Dorsolateral prefrontal cortex (tissue), 122 donors: ENCODE measurements at places on chromosomes 16 and 17. TPM values are rescaled to one million over a fixed set of nuclear protein-coding genes. Genes with fewer than 3 reads are reported as not detected.
A peak's percentile ranks its signal among the peaks of the same experiment; 100 is the strongest.

Gene USH1G
- total RNA-seq, result not detected

Gene CD300H
- total RNA-seq, result not detected

Gene ADAP2
- total RNA-seq, result 14.4 TPM

- DNase-seq, result no peak
These were observed 45.0 kb upstream of the NACA2 start for GRCh38 chr17:61635913-61636432.

Gene KRTAP16-1
- not detected for total RNA-seq

Gene SPEM3
- not detected for total RNA-seq

DNA sequence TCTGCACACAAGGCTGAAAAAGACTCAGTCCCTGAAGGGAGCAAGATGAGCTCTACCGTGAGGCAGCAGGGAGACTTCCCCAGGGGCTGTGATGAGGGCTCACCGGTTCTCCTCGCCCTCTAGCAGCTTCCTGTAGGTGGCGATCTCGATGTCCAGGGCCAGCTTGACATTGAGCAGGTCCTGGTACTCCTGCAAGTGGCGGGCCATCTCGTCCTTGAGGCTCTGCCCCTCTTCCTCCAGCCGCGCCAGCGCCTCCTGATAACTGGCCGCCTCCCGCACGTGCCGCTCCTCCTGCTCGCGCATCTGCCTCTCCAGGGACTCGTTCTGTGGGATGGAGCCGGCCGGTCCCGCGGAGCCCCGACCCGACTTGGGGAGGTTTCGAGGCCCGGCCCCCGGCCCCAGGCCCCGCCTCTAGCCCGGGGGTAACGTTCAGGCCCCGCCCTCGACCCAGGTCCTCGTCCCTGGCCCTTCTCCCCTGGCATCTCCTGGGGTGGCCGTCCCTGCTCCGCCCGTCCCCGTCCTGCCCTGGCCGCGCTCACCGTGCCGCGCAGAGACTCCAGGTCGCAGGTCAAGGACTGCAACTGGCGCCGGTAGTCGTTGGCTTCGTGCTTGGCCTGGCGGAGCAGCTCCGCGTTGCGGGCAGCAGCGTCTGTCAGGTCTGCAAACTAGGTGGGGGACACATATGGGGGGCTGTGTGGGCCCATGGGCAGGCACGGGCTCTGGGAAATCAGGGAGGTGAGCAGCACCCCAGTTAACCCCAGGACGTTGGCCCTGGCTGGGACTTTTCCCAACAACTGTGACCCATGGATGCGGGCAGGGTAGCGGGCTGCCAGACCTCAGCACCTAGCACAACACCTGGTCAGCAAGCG is 3.9 kb downstream of the GFAP start:
- DNase-seq, result peak; percentile 46

DNA sequence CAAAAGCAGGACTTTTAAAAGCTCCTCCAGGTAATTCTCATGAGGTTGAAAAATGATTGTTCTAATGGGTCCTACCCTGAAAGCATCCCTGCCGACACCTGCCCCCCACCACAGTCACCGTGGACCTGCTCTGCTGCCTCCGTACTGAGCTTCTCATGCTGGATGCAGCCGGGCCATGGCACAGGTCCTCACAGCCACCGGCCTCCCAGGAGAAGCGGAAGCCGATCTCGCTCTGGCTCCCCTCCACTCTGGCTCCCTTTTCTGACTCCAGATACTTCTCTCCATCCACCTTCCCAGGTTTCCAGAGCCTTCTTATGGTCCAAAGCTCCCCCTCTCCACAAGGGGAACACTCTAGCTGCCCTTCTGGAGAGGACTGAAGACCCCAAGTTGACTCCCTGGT is 10.2 kb downstream of the RPRML start:
- no peak for DNase-seq

DNA sequence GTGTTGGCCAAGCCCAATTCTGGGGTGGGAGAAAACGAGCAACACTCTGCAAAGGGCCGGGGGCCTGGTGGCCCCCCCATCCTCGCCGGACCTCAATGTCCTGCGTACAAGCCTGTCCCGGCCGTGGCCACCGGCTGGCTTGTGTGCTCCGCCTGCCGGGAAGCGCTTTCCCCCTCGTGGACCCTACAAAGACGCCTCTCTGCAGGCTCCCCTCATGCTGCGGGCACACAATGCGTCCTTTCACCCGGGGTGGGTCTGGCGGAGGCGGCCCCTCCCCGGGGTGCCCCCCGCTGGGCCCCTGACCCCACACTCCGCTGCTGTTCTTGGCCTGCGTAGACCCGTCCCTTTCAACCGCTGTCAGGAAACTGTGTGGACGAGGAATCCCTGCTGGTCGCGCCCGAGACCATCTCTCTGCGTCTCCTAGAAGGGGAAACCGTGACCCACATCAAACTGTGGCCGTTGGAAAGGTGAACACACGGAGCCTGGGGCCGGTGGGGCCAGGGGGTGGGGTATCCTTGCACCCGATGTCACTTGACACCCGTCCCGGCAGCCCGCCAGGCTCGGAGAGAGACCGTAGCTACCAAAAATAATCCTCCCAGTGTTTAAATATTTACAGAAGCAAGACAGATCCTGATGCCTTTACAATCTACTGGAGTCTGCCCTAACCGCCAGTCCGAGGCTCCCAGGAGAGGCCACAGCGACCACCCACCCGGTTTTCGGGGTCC is 43.6 kb downstream of the TBC1D16 start:
- no peak for DNase-seq

GRCh38 chr17:61456688-61457225 is 4.5 kb downstream of the TBX4 start:
- DNase-seq, result no peak

Gene MYH13
- total RNA-seq, result 0.12 TPM

- peak; percentile 89 for DNase-seq
These were observed at the start of gene SLC38A10 for GRCh38 chr17:81295031-81295675. TSS of gene SLC38A10 (minus strand) at chr17:81295307. CDS start at chr17:81294921, 386 bp downstream.

Gene FSCN2
- total RNA-seq, result 1.9 TPM

GRCh38 chr17:2262135-2262587 is 41.4 kb downstream of the SMG6 start:
- no peak for DNase-seq

Gene PABPN1L
- total RNA-seq, result not detected

- peak; percentile 47 for DNase-seq
These were observed 350.6 kb downstream of the CDH11 start for GRCh38 chr16:64771273-64771672.

Gene DECR2
- total RNA-seq, result 13.0 TPM

DNA sequence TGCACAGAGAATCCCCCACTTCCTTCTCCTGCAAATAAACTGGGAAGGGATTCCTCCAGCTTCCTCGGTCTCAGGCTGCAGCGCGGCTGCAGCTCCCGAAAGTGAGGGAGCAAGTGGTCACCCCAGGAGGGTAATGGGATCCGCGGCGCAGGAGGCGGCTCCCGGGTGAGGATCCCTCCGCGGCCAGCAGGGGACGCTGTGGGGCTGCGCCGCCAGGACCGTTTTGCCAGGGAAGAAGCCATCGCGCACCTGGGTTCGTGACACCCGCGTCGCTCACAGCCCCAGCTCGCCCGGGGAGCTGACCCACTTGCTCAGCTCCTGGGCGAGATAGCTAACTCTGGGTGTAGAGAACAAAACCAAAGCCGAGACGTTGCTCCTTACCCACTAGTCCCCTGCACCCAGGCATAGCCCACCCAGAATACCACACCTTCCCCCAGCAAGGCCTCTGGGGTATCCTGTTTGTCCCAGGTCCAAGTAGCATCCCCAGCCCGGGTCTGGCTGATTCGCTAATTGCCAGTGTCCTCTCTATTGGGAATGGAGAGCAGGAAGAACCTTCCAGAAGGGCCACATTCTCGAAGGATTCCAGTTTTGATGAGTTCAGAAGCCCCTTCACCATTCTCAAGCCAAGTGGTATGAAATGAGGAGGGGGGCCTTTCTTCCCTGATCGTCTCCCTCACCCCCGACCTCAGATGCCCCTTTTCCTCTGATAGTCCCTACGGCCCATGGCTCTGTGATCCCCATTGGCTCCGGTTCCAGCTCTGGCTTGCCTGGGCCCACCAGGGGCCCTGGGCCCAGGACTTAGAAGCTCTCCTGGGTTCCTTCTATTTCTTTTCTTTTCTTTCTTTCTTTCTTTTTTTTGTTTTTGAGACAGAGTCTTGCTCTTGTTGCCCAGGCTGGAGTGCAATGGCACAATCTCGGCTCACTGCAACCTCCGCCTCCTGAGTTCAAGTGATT is 14.1 kb downstream of the CYGB start:
- peak; percentile 83 for DNase-seq

- peak; percentile 96 for DNase-seq
These were observed 7.0 kb downstream of the CORO6 start for GRCh38 chr17:29615492-29616299.

DNA sequence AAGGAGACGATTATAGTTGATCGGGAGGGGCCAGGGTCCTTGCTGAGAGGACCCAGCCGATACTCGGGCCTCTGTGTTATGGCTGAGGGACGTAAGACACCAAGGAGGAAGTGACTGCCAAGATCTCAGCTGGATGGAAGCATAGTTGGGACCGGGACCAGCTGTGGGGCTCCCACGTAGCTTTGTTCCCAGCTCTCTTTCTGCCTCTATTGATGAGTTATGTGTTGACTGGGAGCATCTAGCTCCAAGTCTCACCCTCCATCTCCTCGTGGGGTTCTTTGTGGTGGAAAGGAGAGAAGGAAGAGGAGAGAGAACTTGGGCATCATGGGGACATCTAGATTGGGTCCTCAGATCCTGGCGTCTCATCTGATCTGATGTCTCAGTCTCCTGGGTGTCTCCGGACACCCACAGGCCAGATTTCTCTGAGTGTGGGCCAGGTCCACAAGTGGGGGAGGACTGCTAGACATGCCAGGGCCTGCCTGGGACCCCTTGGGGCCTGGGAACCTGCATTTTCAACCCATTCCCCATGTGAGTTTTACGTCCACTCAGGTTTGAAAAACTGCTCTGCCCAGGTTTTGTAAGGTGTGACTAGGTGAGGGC is 1.0 kb downstream of the MGRN1 start:
- DNase-seq, result no peak

Gene EFNB3
- total RNA-seq, result 33.1 TPM

DNA sequence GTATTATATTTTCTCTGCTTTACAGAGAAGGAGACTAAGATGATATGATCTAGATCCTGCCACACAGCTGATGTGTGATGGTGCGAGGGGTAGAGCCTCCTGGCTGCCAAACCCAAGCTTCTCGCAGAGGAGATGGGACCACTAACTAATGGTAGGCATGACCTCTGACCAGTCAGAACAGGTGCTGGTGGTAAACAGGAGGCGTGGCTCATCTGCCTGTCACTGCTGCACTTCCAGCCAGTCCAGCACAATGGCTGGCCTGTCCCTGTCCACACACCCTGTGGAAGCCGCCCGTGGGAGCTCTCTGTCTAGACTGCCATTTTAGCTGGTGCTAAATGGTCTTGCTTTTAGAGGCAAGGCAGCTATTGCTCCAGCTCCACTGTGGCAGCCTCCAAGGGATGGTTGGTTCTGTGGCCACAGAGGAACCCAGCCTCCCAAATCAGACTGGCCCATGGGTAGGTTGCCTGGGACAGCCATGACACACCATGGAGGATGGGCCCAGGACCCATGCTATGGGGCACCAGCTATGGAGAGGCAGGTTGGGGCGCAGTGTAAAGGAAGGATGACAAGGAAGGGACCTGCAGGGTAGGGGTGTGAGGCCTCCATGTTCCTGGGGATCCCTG is 86.7 kb downstream of the KSR1 start:
- DNase-seq, result no peak

Gene TBC1D3I
- total RNA-seq, result 0.77 TPM

Gene PARD6A
- 27.5 TPM for total RNA-seq

GRCh38 chr16:67206838-67207248 is 7.9 kb downstream of the ELMO3 start:
- no peak for DNase-seq

GRCh38 chr17:57340160-57340981 is 84.0 kb downstream of the MSI2 start:
- no peak for DNase-seq

GRCh38 chr17:76700270-76700616 is 10.5 kb downstream of the MXRA7 start:
- DNase-seq, result no peak

DNA sequence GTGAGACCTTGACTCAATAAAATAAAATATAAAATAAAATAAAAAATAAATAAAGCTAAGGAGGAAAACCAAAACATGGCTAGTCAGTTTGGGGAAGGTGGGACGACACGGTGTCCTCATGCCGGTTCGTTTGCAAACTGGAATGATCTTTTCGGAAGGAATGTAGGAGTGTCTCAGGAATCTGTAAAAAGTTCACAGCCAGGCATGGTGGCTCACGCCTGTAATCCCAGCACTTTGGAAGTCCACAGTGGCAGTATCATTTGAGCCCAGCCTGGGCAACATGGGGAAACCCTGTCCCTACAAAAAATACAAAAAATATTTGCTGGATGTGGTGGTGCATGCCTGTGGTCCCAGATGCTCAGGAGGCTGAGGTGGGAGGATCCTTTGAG is 14.7 kb upstream of the RPTOR start:
- DNase-seq, result no peak

- no peak for DNase-seq
These were observed 4.5 kb downstream of the MAF start for GRCh38 chr16:79595931-79596450.

GRCh38 chr17:8029121-8029520 is 9.7 kb upstream of the ALOX15B start:
- no peak for DNase-seq

- DNase-seq, result no peak
These were observed 121.9 kb downstream of the USP31 start for GRCh38 chr16:23027386-23027785.

- no peak for DNase-seq
These were observed 299.8 kb downstream of the CNTNAP4 start for GRCh38 chr16:76577003-76577402.

DNA sequence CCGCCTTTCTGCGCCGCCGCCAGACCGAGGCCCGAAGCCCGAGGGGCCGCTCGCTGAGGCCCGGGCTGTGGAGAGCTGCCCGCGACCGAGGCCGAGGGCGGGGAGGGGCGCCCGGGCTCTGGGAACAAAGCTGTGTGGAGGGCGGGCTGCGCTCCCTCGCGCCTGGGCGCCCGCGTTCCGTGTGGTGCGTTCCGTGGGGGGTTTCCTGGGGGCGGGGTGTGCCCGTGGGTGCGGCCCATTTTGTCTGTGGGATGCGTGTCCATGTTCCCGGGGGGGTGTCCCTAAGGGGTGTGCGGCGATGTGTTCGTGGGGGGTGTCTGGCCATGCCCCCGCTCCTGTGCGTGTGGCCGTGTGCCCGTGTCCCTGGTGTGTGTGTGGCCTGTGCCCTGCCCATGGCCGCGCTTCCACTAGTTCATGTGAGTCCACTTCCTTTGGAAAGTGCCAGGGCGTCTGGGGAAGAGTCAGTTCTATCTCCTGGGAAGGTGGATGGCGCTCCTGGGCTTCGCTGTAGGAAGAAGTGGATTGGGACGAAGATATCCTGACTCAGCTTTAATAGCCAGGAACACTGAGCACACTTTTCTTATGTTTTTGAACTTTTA is 520 bp downstream of the JPT2 start:
- DNase-seq, result peak; percentile 42

Gene ABCC11
- 0.31 TPM for total RNA-seq

Gene ZNF750
- total RNA-seq, result not detected

GRCh38 chr17:49976828-49977202 is 7.8 kb downstream of the DLX4 start:
- DNase-seq, result no peak

GRCh38 chr17:32249475-32249874 is 16.2 kb upstream of the RHBDL3 start:
- DNase-seq, result no peak
